ENCODE measurements at places on chromosomes 16 and 17.

- no peaks in the 10 kb centered on the region for H3K27me3 ChIP-seq
- H3K4me1 ChIP-seq, result no peaks in the 10 kb centered on the region
- H3K27ac ChIP-seq, result peak overlapping the region; percentile 35
- H3K36me3 ChIP-seq, result no peaks in the 10 kb centered on the region
- no peak for DNase-seq
Measured at GRCh38 chr16:3058139-3059030, 7.1 kb upstream of the IL32 start.

GRCh38 chr17:43855061-43855460 lies 8.1 kb downstream of the CD300LG start:
- H3K27ac ChIP-seq, result no peak overlapping the region
- no peaks in the 10 kb centered on the region for H3K36me3 ChIP-seq
- no peak for DNase-seq
- no peak overlapping the region for H3K4me3 ChIP-seq

- H3K36me3 ChIP-seq, result peaks cover 21% of the 10 kb centered on the region
- H3K27ac ChIP-seq, result no peak overlapping the region
- peaks cover 11% of the 10 kb centered on the region for H3K4me1 ChIP-seq
Measured at GRCh38 chr17:21535686-21536375, 156.5 kb upstream of the KCNJ18 start.

DNA sequence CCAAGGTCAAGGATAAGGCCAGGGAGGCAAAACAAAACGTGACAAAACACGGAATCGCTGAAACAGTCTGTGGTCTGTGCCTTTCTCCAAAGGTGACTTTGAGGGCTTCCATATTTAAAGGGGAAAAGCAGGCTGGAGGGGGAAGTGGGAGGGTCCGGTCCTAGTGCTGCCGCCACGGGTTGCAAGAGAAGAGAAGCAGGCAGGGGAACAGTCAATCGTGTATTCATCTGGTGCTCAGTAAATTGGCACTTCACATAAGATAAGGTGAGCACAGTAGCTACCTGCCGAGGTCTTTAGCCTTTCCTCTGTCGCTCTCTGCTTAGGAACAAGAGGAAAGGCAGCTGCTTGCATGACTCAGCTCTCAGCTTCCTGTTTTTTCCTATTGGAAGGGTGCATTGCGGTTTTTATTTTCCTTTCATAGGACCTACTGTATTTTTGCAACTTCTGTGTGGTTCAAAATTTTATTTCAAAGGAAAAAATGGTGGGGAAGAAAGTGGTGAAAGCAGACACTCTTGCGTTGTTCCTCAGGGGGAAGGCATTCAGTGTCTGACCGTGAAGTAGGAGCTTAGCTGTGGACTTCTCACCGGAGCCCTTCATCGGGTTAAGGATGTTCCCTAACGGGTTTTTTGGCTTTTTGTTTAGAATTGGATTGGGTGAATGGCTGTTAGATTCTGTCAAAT lies 7.1 kb upstream of the LGALS3BP start:
- no peak for DNase-seq
- no peak overlapping the region for H3K4me3 ChIP-seq
- peak overlapping the region; percentile 73 for H3K27ac ChIP-seq
- peaks cover 17% of the 10 kb centered on the region for H3K4me1 ChIP-seq
- H3K27me3 ChIP-seq, result no peaks in the 10 kb centered on the region

DNA sequence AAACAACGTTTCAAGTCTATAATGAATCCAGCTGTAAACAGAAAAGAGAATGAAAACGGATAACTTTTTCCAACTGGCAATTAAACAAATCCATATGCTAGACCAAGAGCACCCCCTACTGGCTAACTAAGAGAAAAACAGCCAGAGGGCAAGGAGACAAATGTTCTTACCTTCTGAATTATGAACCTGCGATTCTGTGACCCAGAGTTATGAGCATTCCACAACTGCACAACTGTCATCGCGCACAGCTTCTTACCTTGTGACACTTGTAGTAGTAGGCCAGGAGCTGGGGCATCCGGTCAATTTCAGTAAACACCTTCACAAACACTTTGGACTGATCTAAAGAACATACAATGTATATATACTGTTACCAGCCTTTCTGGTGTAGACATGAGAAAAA lies 18.6 kb downstream of the COG7 start:
- no peak overlapping the region for H3K27ac ChIP-seq
- H3K27me3 ChIP-seq, result no peaks in the 10 kb centered on the region
- no peak for DNase-seq
- peaks cover 59% of the 10 kb centered on the region for H3K36me3 ChIP-seq
- no peak overlapping the region for H3K4me3 ChIP-seq

DNA sequence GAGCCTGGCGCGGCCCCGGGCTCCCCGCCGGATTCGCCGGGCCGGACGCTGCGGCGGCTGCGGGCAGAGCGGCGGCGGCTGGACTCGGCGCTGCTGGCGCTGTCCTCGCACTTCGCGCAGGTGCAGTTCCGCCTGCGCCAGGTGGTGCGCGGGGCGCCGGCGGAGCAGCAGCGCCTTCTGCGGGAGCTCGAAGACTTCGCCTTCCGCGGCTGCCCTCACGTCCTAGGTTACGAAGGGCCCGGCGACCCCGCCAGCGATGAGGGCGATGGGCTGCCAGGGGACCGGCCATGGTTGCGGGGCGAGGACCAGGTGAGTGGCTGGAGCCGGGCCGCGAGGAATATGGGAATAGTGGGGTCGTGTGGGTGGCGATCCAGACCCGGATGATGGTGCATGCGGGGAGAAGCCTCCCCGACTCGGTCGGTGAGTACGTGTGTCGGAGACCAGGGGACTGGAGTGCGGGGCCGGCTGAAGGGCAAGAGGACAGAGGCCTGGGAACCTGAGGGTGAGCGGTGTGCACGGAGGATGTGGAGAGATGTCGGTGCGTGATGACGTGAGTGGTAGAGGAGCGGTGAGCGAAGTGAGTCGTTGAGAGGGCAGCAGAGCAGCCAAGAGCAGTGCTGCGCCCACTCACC lies 517 bp downstream of the RUNDC1 start:
- no peaks in the 10 kb centered on the region for H3K27me3 ChIP-seq
- peaks cover 4% of the 10 kb centered on the region for H3K4me1 ChIP-seq
- H3K27ac ChIP-seq, result peak overlapping the region; percentile 75
- H3K4me3 ChIP-seq, result peak overlapping the region; percentile 96
- peak; percentile 69 for DNase-seq
- peaks cover 24% of the 10 kb centered on the region for H3K36me3 ChIP-seq

DNA sequence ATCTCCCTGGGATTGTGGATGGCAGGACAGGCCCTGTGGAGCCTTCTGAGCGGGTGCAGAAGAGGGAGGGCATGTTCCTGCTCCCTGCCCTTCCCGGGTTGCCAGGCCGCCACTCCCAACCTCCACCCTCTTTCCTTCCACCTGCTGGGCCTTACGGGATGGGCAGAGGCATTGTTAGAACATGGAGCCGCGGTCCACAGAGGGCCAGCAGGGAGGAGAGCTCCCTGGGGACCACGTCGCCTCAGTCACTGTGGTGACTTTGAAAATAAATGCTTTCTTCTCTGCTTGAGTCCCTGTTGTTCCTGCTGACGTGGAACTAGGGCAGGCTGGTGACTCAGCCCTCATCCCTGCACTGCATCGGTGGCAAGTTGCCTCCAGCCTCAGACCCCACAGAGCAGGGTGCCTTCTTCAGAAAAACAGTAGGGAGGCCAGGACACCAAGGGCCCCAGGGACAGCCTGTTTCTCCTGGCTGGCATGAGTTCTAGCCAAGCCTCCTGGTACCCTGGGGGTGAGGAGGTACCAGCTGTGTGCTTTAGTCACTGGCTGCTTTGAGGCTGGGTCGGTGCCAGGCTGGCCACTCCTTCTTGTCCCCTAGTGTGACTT lies 224.9 kb downstream of the SEC14L1 start:
- no peaks in the 10 kb centered on the region for H3K27me3 ChIP-seq
- no peak overlapping the region for H3K4me3 ChIP-seq
- peaks cover 30% of the 10 kb centered on the region for H3K36me3 ChIP-seq
- H3K4me1 ChIP-seq, result peaks cover 57% of the 10 kb centered on the region
- DNase-seq, result no peak

GRCh38 chr16:50298591-50299507 lies 32.5 kb downstream of the ADCY7 start:
- peak; percentile 58 for DNase-seq
- H3K27me3 ChIP-seq, result no peaks in the 10 kb centered on the region
- no peaks in the 10 kb centered on the region for H3K36me3 ChIP-seq

DNA sequence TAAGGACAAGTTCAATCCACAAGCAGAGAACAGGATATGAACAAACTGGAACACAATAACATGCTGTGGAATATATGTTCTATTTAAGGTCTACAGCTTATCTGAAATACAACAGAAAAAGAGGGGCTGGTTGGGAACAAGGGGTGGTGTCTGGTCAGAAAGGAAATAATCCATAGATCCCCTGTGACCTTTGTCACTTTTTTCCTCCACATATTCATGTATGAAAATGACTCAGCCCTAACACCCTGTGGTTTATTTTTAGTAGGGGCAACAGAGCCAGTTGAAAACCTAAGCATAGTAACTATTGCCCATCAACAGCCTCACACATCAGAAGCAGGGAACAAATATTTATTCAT lies 12.3 kb upstream of the SPAG9 start:
- no peak overlapping the region for H3K4me3 ChIP-seq
- no peaks in the 10 kb centered on the region for H3K36me3 ChIP-seq
- H3K4me1 ChIP-seq, result no peaks in the 10 kb centered on the region
- no peak overlapping the region for H3K27ac ChIP-seq

DNA sequence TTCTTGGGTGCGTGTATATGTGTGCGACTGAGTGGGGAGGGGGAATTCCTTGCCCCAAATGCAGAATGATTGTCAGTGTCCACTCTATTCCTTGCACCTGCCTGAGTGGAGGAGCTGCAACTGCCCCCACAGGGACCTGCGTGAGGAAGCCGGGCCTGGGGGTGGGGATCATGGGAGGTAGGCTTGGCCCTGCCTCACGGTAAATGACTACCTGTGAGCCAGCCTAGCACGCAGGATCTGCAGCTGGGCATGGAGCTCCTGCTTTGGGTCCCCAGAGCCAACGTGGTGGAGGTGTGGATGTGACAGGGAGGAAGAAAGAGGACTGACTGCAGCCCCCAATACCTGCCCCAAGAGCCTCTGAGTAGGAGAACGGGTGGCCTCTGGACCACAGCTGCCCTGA lies 77.0 kb upstream of the GAS7 start:
- peaks cover 2% of the 10 kb centered on the region for H3K27me3 ChIP-seq
- no peaks in the 10 kb centered on the region for H3K36me3 ChIP-seq
- no peak overlapping the region for H3K27ac ChIP-seq
- no peak overlapping the region for H3K4me3 ChIP-seq
- no peaks in the 10 kb centered on the region for H3K4me1 ChIP-seq

DNA sequence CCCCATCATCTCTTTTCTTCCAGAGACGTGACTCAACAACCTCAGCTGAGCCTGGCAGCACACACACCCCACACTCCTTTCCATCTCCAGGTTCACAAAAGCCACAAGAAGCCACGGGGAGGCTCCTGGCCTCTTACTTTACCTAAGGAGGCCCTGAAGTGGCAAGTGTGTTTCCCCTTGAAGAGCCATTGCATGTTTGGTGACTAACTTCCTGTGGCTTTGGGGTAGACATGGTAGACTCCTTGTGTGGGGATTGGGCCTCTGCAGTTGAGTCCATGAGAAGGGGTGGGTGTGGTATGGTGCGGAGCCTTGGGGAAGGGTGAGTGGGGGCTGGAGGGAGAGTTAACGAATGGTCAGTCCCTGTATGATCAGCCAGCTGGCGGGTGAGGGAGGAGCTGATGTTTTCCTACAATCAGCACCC lies 24.2 kb downstream of the SAP30BP start:
- peak overlapping the region; percentile 100 for H3K27ac ChIP-seq
- DNase-seq, result no peak
- no peak overlapping the region for H3K4me3 ChIP-seq
- H3K4me1 ChIP-seq, result peaks cover 92% of the 10 kb centered on the region
- H3K27me3 ChIP-seq, result no peaks in the 10 kb centered on the region

DNA sequence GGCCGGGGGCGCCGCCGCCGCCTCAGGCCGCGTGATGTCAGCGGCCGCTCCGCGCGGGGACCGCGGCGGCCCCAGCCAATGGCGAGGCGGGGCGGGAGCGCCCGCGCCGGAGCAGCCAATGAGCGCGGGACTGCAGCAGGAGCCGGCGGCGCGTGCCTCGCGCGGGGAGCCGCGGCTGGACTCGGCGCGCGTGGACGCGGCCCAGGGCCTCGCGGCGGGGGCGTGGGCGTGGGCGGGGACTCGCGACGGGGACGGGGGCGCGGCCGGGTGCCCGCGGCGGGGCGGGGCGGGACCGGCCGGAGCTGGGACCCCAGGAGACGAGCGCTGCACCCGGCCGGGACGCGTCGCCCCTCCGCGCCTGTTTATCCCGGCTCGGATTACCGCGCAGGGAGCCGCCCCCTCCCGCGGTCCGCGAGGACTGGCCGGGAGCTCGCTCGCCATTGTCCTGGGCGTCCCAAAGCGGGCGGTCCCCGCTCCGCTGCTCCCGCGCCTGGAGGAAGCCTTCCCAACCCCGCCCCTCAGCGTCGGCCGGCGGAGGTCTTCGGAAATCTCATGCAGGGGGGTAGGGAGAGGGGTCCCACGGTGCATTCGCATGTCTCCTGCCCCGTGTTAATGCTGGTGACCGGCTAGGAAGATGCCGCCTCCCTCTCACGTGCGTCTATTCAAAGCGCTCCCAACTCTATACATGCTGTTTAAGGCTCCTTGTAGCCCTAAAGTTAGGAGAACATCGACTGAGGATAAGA lies at the start of gene RNF157:
TSS of gene RNF157 (minus strand) at position 33 of the 743 bp plus-strand sequence. CDS start 253 bp downstream, outside the sequence.
- no peaks in the 10 kb centered on the region for H3K4me1 ChIP-seq
- no peak within 1 kb of the TSS for H3K27ac ChIP-seq
- no peaks in the 10 kb centered on the region for H3K36me3 ChIP-seq
- DNase-seq, result no peak
- peaks cover 20% of the 10 kb centered on the region for H3K27me3 ChIP-seq

DNA sequence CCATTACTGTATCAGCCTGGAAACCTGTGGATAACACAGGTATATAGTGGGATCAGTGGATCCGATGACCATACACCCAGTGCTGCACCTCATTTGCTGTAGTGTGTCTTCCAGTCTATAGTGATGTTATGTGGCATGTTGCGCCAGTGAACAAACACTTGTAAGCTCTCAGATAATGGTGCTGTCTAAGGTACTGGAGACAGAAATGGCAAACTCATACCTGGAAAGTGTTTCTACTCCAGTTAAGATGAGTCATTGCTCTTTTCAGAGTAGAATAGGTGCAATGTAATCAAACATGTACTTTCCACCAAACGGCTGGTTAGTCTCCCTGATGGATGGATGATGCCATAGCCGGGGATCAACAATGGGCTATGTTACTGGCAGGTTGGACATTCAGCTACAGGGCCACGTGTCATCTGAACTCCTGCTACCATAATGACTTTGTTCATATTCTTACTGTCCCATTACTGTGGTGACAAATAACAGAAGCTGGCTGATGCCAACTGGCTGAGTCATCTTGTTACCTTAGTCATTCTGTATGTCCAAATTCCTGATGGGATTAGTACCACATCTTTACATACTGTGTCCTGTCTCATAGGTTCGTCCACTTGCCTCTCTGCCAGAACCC lies 6.3 kb downstream of the CCL11 start:
- H3K27ac ChIP-seq, result no peak overlapping the region
- no peaks in the 10 kb centered on the region for H3K27me3 ChIP-seq
- no peaks in the 10 kb centered on the region for H3K4me1 ChIP-seq
- no peak for DNase-seq
- no peaks in the 10 kb centered on the region for H3K36me3 ChIP-seq

GRCh38 chr17:64323774-64324173 lies 60.7 kb upstream of the TEX2 start:
- H3K27ac ChIP-seq, result no peak overlapping the region
- no peaks in the 10 kb centered on the region for H3K36me3 ChIP-seq
- H3K4me1 ChIP-seq, result peaks cover 8% of the 10 kb centered on the region
- H3K27me3 ChIP-seq, result no peaks in the 10 kb centered on the region
